CD4-positive, alpha-beta T cell treated with Interleukin-4 for 4 hours (primary cell): ENCODE measurements at places on chromosomes 16 and 17.

- no peak for DNase-seq
Measured at GRCh38 chr17:80737106-80738019, 192.7 kb downstream of the RPTOR start.

- no peak for DNase-seq
Measured at GRCh38 chr17:76166168-76166567, 25.1 kb upstream of the FOXJ1 start.

GRCh38 chr16:84270071-84270470 is 24.6 kb upstream of the WFDC1 start:
- DNase-seq, result no peak

DNA sequence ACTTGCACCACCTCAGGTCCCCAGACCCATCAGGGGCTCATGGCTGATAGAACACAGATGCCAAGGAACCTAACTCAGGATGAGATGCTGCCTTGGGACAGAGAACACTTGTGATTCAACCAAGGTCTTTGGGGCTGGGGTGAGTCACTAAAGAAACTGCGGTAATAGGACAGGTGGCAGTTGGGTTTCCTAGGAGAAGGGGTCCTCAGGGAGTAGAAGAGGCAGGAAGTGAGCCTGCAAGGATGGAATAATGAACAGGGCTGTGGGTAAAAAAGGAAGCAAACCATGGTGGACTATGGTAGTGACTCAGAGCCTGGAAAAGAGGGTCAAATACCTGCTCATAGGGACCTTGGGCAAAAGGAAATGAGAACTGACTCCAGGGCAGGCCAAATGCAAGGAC is 6.5 kb upstream of the PNPO start:
- no peak for DNase-seq

DNA sequence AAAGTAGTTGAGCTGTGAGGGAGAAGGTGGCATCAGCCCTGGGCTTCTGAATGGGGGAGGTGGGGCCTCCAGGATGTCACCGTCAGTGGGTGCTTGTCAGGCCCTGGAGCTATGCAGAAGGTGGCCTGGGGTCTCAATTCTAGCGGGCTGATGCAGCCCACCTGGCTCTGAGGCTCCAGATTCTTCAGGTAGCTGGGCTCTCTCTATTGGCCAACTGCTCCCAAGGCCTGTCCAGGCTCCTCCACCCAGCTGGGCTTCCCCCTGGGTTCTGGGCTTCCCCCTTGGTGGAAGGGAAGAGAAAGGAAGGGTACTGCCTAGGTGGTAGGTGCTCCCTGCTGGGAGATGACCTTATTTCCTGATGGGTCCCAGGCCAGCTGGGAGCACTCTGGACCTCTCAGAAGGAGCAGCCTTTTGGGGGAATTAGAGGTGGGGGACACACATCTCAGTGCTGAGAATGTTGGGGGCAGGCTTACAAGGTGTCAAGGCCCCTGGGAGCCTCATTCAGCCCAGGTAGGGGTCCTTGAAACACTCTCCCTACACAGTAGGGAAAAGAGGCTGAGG is 1728.3 kb downstream of the TP53TG3F start:
- DNase-seq, result no peak

DNA sequence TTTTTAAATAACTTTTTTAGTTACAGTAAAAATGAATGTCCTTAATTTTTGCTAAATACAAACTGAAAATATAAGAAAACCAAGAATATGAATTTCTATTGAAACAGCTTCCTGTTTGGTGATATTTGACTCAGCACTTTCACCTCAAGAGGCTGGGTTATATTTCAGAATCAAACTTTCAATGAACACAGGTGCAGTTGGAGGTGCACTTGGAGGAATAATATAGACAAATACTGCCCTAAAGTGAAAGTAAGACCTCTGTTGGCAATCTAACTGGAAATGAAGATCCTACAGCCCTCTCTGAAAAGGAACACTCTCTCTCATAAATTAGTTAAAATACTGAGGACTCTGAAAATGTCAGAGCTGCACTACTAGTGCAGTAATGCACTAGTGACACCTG is 106.2 kb downstream of the BRIP1 start:
- DNase-seq, result no peak

DNA sequence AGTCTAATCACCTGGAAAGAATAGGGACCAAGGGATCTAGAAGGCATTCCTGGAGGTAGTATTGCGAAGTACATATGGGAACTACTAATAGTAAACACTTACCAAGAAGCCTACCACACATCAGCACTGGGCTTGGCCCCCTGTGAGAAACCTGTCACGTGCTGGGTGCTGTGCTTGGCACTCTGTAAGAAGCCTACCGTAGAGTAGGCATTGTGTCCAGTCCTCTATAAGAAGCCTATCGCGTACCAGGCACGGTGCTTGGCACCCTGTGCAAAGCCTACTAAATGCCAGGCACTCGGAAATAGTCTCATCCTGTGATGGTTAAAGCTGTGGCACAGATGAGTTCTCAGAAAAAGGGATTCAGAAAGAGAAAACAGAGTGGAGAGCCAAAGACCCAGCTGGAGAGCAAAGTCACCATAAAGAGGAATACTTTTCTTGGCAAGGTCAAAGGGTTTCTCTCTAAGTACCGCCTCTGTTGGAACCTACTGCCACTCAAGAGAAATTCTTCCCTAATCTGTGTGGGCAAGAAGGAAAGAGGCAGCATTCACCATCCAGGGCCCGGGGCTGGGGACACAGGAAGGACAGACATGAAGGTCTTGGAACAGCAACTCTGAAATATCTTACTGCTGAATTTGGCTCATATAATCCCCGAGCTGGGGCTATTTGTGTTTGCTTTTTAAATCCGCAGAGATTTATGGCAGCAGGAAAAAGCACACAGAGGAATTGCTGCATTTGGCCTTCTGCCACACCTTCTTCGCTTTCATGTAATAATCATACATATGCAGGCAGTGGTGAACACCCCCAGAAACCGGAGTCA is 81.8 kb downstream of the VAT1L start:
- DNase-seq, result no peak

DNA sequence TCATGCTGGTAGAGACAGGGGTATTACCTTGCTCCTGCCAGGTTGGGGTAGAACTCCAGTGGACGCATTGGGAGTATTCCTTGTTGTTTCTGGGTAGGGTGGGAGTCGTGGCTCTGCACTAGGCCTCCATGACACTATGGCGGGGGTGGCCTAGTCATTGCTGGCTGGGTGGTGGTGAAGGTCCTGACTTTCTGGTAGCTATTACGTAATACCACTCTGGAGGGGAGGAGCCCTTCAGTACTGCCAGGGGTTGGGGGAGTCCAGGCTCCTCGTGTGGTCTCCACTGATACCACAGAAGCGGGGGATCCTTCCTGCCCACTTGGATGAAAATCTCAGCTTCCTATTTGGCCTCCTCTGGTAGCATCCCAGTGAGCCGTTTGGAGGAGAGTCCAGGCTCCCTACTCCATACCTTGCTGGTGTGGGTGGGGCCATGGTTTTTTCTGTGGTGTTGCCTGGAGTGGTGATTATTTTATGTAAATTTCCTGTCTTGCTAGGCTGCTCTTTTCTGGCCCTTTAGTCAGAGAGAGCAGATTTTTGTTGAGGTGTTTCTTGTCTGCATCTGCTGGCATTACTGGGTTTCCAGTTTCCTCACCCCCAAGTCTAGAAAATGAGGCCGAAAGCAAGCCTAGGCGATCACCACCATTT is 65.8 kb upstream of the GNG13 start:
- DNase-seq, result no peak

GRCh38 chr16:57788252-57788841 is 13.9 kb downstream of the KIFC3 start:
- DNase-seq, result no peak
